Sciatic nerve (tissue), 2 donors: ENCODE measurements at places on chromosomes 13 and 19.

GRCh38 chr13:47298506-47298905, 401.7 kb upstream of the HTR2A start:
- DNase-seq = no peak

DNA sequence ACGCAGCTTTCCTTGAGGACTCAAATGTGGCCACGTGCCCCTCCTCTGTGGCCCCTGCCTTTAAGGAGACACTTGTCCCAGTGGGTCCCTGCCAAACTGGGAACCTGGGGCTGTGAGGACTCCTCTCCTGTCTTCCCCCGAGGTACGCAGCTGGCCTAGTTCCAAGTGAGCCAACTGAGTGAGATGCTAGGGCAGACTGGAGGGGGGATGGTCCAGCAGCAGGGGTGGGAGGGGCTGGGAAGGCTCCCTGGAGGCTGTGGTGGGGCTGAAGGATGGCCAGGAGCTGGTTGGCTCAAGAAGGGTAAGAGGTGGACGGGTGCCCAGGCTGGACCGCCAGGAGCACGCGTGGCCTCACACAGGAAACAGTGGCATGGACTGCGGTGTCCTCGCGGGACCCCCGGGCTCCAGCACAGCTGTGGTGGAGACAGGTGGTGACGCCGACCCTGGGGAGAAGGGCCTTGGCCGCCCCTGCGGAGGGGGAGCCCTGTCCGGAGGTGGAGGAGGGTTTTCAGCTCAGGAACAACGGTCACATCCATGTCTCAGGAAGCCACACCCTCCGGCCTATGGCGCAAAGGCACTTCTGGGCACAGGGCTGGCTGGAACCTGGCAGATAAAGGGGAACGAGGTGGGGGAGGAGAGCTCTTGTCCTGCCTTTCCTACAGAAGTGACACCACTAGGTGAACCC, 45.8 kb downstream of the MLLT1 start:
- DNase-seq = no peak

DNA sequence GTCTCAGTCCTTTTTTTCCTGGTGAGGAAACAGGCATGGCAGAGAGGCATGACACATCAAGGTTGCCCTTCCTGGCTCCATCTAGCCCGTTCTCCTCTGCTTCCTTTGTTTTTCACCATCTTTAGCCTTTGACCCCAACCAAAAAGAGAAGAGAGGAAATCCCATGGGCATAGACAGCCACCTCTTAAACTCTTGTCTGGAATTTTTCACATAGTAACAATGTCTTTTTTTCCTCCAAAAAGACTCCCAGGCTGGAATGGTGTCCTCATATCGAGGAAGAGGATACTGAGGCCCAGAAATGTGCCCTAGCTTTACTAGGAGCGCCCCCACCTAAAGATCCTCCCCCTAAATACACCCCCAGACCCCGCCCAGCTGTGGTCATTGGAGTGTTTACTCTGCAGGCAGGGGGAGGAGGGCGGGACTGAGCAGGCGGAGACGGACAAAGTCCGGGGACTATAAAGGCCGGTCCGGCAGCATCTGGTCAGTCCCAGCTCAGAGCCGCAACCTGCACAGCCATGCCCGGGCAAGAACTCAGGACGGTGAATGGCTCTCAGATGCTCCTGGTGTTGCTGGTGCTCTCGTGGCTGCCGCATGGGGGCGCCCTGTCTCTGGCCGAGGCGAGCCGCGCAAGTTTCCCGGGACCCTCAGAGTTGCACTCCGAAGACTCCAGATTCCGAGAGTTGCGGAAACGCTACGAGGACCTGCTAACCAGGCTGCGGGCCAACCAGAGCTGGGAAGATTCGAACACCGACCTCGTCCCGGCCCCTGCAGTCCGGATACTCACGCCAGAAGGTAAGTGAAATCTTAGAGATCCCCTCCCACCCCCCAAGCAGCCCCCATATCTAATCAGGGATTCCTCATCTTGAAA, at the start of gene GDF15:
TSS of gene GDF15 (plus strand) at position 484 of the 868 bp plus-strand sequence. CDS start at position 516, 32 bp downstream.
- peak; percentile 82 for DNase-seq

DNA sequence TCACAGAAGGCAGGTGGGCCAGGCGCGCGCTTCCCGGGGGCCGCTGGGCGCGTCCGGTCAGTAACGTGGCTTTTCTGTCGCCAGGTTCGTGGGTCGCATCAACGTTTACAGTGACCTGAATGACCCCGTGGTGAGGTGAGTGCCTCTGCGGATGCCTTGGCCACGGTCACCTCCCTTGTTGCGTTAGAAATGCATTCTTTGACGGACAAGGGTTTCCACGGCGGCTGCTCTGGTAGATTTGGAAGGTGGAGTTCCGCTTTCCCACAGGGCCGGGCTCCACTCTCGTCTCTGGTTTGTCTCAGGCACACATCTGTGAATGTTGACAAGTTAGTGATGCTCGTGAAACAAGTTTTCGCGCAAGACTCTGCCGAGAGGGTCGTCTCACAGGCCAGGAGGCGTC, 130.0 kb downstream of the ATP11A start:
- no peak for DNase-seq

GRCh38 chr13:62595976-62596375, 1180.3 kb upstream of the PCDH20 start:
- no peak for DNase-seq

GRCh38 chr19:56987184-56987583, 132.6 kb upstream of the USP29 start:
- no peak for DNase-seq

- DNase-seq = peak; percentile 95
Measured at GRCh38 chr13:42039946-42040729, 8.3 kb upstream of the DGKH start.

DNA sequence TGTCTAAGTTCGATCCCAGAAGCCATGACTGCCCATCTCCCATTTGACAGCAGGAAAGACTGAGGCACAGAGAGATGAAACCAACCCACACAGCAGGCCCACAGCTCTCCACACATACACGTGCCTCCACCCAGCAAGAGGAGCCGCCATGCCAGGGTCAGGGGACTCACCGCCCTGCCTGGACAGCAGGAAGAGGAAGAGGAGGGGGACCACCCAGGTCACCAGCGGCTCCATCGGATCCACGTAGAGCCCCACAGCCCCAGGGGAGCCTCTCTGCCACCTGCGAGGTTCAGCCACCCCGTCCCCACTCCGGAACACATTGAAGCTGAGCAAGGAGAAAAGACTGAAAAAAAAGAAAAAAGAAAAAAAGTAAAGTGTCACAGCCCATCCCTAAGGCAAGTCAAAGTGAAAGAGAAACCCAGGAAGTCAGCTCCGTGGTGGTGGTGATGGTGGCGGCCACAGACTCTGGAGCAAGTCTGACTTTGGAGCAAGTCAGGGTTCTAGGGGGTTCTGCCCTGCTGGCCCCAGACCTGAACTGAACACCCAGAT, at the start of gene IL12RB1:
TSS of gene IL12RB1 (minus strand) at position 345 of the 549 bp plus-strand sequence. CDS start at position 234, 111 bp downstream.
- DNase-seq = no peak

GRCh38 chr13:39034085-39034484, 3.8 kb downstream of the PROSER1 start:
- DNase-seq = no peak

GRCh38 chr13:27508802-27509201, 58.4 kb upstream of the MTIF3 start:
- no peak for DNase-seq

GRCh38 chr19:54211235-54211634, 10.6 kb downstream of the RPS9 start:
- no peak for DNase-seq

DNA sequence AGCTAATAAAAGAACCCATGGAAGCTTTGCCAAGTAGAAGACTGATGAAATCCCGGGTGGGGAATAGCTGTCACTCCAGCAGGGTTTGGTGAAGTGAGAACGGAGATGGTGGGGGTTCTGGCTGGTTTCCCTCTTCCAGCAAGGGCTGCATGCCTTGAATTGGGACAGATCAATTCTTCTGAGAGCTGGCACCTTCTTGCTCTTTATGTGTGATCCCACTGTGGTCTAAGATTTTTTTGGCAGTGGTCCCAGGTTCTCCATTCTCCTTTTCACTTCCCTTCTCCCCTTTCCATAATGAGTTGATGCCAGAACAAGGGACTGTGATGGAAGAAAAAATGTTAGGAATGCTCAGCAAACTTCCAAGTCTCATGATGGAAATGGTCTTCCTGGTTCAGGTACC, 50.0 kb downstream of the TNFSF11 start:
- DNase-seq = no peak

- DNase-seq = peak; percentile 72
Measured at GRCh38 chr19:50921426-50922316, 10.5 kb upstream of the KLK4 start.

GRCh38 chr13:68697551-68697950, 1410.1 kb upstream of the ATXN8OS start:
- no peak for DNase-seq

- no peak for DNase-seq
Measured at GRCh38 chr19:10155839-10156238, 36.1 kb upstream of the EIF3G start.
